Omental fat pad (tissue), 4 donors: ENCODE measurements at places on chromosomes 5 and 9. TPM values are rescaled to one million over a fixed set of nuclear protein-coding genes. Genes with fewer than 3 reads are reported as not detected.

Gene SH3PXD2B
- 44.8 TPM for total RNA-seq

Gene C9orf50
- not detected for total RNA-seq

Gene LCN9
- total RNA-seq, result not detected

Gene NADK2
- total RNA-seq, result 19.0 TPM

Gene ACOT12
- total RNA-seq, result not detected

Gene FOXD4L6
- total RNA-seq, result 0.19 TPM

Gene SWI5
- total RNA-seq, result 33.3 TPM

Gene ANKRD20A1
- total RNA-seq, result 2.5 TPM

Gene FABP6
- total RNA-seq, result not detected

Gene NR6A1
- 0.96 TPM for total RNA-seq

Gene GLDC
- total RNA-seq, result 0.46 TPM

Gene SYK
- total RNA-seq, result 12.4 TPM

Gene MCIDAS
- total RNA-seq, result not detected

Gene TOPORS
- total RNA-seq, result 27.1 TPM

Gene KCNV2
- total RNA-seq, result not detected

Gene MAT2B
- total RNA-seq, result 25.7 TPM

Gene RPL35
- 2,235 TPM for total RNA-seq

Gene NR2F1-AS1
- 20.5 TPM for total RNA-seq

Gene PIP5KL1
- 1.2 TPM for total RNA-seq

Gene CD14
- 168 TPM for total RNA-seq

Gene DNAJC21
- 32.8 TPM for total RNA-seq

Gene PCDHA8
- 0.13 TPM for total RNA-seq

Gene FAM221B
- not detected for total RNA-seq

Gene PHF24
- total RNA-seq, result 0.28 TPM

Gene IFNA5
- not detected for total RNA-seq

Gene SMIM33
- total RNA-seq, result not detected

Gene ARHGEF37
- 5.3 TPM for total RNA-seq

Gene SOHLH1
- total RNA-seq, result not detected

Gene SLC25A2
- total RNA-seq, result 2.0 TPM

Gene NXNL2
- 0.93 TPM for total RNA-seq

Gene SMARCA2
- total RNA-seq, result 89.3 TPM

Gene LCN12
- total RNA-seq, result not detected

Gene BRINP1
- not detected for total RNA-seq

Gene SPAG8
- total RNA-seq, result 2.8 TPM

Gene SLC45A2
- 0.19 TPM for total RNA-seq

Gene TGFBR1
- total RNA-seq, result 26.7 TPM

Gene GRIA1
- total RNA-seq, result 1.7 TPM

Gene ELOVL7
- total RNA-seq, result 5.5 TPM

Gene PFN3
- total RNA-seq, result not detected

Gene GAS1
- 87.2 TPM for total RNA-seq

Gene SAXO1
- not detected for total RNA-seq

Gene PCDHA2
- total RNA-seq, result not detected

Gene ADAMTS12
- 17.5 TPM for total RNA-seq

Gene GPR21
- total RNA-seq, result 1.7 TPM

Gene CDH9
- total RNA-seq, result not detected

Gene INSL6
- total RNA-seq, result not detected

Gene GRM6
- not detected for total RNA-seq

Gene MEIKIN
- total RNA-seq, result 0.60 TPM

Gene CCL28
- 2.1 TPM for total RNA-seq

Gene TMCO6
- total RNA-seq, result 18.7 TPM

Gene SELENOP
- total RNA-seq, result 1,019 TPM

Gene WNK2
- 0.31 TPM for total RNA-seq

Gene PCDHGB6
- 7.2 TPM for total RNA-seq

Gene SPARC
- total RNA-seq, result 579 TPM

Gene SPRY4
- 40.4 TPM for total RNA-seq

Gene TAF11L10
- total RNA-seq, result not detected

Gene ARSI
- 1.6 TPM for total RNA-seq

Gene ZNF483
- 3.6 TPM for total RNA-seq

Gene NEUROG1
- not detected for total RNA-seq
